ENCODE measurements at places on chromosomes 7 and 10.
A peak's percentile ranks its signal among the peaks of the same experiment; 100 is the strongest.

DNA sequence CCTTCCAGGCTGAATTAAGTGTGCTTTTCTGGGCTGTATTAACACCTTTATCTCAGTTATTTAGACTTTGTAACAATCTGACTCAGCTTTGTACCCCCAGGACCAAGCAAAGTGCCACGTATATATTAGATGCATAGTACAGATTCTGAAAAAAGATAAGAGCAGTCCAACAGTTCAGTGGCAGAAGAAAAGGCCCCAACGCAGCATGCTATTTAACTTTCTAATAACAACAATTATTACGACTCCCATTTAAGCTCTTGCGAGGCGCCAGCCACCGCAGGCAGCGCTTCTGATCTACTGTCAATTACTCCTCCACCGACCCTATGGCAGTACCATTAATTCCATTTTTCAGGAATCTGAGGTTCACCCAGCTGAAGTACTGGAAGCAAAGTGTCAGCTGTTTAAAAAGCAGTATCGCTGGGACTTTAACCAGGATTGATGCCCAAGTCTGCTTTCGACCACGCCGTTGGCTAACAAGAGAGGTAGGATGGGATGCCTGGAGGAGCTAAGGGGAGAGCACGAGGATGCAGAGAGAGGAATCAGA is 638 bp downstream of the LIPA start:
- no peak for DNase-seq

- DNase-seq = no peak
Measured at GRCh38 chr7:111802194-111802772, 240.0 kb upstream of the IMMP2L start.

- DNase-seq = no peak
Measured at GRCh38 chr10:124390471-124391187, 28.1 kb downstream of the OAT start.

DNA sequence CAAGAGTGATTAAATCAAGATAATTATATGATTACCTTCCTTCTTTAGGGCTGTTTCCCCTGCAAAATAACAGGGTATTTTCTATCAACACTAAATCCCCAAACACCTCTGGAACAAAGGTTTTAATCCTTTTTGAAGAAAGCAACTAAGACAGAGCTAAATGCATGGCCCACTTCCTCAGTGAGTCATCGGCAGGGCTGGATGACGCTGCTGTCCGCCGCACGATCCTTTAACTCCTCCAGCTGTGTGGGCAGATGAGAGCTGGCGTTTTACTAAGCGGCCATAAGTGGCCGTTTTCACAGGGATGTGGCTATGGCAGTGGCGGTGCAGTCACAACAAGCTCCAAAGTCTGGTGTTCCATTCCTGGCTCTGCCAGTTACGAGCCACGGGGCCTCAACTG is 76.0 kb upstream of the C1QL3 start:
- no peak for DNase-seq

GRCh38 chr7:18175801-18176450 is 148.3 kb upstream of the PRPS1L1 start:
- no peak for DNase-seq

DNA sequence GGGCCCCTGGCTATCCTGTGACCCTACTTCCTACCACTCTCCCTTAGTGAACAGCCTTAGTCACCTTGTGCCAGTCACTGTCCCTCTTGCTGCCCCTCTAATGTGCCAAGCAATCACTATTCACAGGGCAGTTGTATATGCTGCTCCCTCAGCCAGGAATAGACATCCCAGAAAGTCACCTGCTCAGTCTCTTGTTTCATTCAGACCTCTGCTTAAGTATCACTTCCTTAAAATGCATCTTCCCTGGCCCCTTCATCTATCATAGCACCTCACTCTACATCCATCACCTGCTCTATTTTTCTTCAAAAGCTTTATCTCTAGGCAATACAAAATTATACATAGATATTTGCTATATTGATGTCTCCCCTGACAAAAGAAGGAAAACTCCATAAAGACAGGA is 328.4 kb upstream of the NFE2L3 start:
- no peak for DNase-seq

- no peak for DNase-seq
Measured at GRCh38 chr10:119270762-119271366, 63.5 kb downstream of the GRK5 start.

GRCh38 chr7:69717221-69717620 is 118.9 kb downstream of the AUTS2 start:
- no peak for DNase-seq

- DNase-seq = no peak
Measured at GRCh38 chr10:128275388-128276177, 149.4 kb upstream of the MKI67 start.

- no peak for DNase-seq
Measured at GRCh38 chr10:97416565-97416964, 9.4 kb upstream of the PGAM1 start.

DNA sequence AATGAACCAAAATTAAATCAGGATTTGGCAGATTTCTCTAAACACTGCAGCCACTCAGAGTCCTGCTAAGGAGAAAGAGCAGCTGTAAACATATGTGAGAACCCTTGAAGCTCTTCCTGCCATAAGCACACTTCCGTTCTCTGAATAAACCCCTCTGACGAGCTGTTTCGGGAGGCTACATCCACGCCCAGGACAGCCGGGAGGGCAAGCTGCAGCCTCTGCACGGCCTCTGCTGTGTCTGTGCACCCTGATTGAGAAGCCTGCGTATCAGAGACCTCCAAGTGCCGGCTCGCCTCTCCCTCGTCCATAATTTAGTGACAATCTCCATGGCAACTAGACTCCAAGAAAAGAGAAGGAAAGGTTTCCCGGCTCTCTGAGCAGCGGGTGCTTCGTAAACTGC is 114.4 kb downstream of the PTPRN2 start:
- no peak for DNase-seq

GRCh38 chr10:29840516-29841276 is 205.9 kb upstream of the SVIL start:
- no peak for DNase-seq

DNA sequence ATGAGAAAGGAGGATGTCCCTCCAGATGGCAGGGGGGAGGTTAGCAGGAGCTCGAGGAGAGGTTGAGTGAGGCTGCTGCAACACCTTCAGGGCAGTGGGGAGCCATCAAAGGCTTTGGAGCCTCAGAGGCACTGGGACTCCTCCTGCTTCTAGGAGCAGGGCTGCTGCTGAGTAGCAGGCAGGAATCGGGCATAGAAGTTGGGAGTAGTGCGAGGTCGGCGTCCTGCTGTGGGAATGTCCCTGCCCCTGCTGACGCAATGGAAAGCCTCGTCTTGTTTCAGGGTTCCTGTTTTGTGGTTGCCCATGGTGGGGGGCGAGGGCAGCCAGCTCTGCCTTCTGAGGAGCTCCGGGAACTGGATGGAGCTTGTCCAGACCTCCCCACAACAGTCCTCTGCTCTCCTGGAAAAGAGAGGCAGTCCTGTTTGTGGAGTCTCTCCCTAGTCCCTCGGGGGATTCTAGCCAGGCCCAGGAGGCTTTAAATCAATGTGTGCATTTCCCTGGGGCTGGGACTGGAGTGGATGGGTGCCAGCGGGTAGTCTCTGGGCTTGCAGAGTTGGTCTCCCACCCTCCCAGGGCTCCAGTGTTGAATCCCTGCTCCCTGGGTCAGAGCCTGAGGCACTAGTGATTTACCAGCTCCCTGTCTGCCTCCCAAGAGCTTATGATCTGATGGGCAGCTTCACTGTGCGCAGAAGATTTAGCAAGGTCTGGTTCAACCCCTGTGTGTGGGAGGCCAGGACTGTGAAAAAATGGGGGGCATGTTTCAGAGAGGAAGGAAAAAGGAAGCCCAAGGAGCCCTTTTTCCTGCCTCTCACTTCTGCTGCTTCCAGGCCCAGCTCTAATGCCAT is 98.7 kb upstream of the PPIF start:
- no peak for DNase-seq

GRCh38 chr10:20004087-20004523 is 187.9 kb downstream of the PLXDC2 start:
- no peak for DNase-seq

DNA sequence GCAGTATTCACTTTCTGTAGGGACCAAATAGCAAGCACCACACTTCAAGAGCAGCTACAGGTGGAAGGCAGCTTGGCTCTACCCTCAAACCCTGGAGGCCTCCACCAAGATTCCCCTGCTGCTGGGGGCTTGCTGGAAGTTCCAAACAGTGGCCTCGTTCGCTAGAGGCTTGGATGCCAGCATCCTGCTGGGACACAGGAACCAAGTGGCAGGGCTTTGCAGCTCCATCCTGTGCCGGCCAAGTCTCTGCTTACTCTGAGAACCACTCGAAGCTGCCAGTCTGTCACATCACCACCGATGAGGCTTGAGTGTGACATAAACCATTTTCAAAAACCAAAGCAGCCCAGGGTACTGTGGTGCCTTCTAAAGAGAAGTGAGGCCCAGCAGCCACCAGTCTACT is 69.2 kb upstream of the UNC5B start:
- no peak for DNase-seq

- DNase-seq = no peak
Measured at GRCh38 chr7:90789736-90790306, 193.7 kb downstream of the CDK14 start.

DNA sequence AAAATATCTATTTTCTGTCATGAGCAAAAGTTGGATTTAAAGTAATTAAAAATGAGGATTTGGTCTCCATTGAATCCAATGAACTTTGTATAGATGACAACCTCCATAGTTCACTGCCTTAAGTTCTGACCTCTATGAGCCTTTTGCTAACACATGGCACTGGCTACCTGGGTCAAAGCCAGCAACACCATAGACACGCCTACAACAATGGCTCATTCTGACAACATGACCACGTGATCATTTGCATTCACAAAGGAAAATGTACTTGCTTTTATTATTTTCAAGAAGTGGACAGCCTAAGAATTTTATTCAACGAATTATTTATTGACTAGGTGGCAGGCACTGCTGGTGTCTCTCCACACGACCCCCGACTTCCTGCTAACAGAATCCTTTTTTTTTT is 90.6 kb downstream of the CARD11 start:
- DNase-seq = no peak

- DNase-seq = peak; percentile 8
Measured at GRCh38 chr10:124648738-124649137, 95.4 kb downstream of the FAM53B start.

DNA sequence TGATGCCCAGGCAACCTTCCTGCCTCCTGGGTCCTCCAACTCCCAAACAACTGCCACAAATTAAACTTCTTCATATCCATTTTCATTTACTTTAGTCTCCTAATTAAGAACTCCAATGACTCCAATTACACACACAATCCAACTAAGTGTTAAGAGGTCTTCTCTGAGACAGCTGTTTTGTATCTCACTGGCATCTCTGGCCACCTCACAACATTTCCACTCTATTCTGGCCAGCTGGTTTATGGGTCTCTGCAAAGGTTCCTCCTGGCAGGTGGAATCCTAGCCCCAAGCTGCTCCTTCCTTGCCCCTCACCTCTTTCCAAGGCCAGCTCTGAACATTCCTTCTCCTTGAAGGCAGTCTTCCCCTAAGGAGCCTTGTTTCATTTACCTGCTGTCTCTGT is 123.1 kb upstream of the HPS1 start:
- no peak for DNase-seq

- no peak for DNase-seq
Measured at GRCh38 chr10:23070913-23071218, 24.5 kb upstream of the MSRB2 start.

DNA sequence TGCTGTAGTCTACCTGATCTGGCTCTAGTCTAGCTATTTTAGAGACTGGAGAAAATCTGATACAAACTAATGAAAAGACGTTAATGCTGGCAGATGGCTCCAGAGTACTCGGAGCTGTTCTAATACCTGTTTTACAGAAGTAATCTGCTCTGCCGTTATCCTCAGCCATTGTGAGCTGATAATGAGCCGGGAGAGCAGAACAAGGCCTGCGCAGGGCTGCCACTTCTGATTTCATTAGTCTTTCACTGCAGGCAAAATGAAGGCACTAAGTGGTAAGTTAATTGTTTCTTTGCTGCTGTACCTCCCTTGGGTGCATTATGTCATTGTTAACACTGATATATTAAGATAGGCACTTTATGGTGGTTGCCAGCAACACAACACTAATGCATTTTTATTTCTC is 456.4 kb upstream of the PFKP start:
- DNase-seq = no peak

DNA sequence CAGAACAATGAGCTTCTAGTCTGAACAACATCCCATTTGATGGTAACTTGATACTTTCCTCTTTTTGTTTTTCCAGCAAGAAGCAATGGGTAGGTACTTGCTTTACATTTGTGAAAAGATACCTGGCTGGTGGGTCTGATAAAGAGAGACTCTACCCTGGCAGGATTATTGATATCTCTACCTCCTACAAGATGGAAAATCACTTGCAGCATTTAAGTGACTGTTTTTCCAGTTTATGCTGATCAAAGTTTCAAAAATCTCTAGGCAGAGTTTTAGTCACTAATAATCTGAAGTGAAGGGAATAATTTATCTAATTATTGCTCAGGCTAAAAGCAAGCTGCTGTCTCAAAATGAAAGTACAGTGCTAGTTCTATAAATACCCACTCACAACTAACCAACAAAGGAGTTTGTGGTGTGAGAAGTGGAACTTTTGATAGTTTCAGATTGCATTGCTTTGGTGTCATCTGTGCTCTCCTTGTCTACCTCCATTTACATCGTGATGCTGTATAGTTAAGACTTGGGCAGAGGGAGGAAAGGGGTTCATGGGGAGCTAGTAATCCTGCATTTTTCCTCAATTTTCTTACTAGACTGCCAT is 86.0 kb upstream of the ANKRD1 start:
- no peak for DNase-seq

- peak; percentile 17 for DNase-seq
Measured at GRCh38 chr10:60299961-60300883, 89.5 kb downstream of the ANK3 start.

DNA sequence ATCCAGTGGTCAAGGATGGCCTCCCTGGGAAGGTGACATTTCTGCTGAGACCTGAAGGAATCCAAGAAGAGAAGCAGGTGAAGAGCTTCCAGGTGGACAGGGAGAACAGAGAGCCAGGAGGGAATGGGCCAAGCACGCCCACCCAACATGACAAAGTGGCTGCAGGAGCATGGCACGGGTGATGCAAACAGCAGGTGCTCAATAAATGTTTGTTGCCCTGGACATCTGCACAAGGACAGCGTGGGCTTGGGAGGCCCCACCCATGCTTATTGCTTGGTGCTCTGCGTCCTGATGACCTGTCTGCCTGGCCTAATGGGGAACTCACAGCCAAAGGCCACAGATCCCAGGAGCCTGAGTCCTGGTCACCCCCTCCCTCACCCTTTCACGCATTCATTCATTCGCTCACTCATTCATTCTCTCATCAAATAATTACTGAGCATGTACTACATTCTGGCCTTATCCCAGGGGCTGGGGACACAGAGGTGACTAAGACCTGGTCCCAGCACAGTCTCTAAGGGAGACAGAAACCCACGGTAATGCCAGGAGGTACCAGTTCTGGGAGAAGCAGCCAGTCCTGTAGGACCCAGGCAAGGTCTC is 13.1 kb downstream of the RHBDD2 start:
- no peak for DNase-seq

GRCh38 chr7:11216276-11216675 is 242.6 kb downstream of the PHF14 start:
- no peak for DNase-seq

DNA sequence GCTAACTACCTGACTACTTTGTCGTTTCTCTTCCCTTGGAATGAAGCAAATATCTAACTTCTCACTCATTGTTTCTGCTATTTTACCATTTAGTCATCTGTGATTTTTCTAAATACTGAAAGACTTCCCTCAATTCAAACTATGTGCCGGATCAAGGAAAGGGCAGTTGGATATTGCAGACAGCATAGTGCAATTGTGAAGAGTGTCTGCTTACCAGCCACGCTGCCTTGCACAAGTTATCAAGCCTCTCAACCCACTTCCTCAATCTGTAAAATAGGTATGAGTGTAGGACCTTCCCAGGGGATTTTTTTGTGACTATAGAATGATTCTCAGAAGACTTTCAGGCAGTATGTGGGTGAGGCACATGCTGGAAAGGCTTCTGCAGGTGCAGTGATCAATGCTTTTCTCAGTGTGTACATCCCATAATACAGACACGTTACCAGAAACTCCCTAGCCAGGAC is 54.3 kb downstream of the EGFR start:
- no peak for DNase-seq
